ENCODE measurements at places on chromosomes 16 and 17.

DNA sequence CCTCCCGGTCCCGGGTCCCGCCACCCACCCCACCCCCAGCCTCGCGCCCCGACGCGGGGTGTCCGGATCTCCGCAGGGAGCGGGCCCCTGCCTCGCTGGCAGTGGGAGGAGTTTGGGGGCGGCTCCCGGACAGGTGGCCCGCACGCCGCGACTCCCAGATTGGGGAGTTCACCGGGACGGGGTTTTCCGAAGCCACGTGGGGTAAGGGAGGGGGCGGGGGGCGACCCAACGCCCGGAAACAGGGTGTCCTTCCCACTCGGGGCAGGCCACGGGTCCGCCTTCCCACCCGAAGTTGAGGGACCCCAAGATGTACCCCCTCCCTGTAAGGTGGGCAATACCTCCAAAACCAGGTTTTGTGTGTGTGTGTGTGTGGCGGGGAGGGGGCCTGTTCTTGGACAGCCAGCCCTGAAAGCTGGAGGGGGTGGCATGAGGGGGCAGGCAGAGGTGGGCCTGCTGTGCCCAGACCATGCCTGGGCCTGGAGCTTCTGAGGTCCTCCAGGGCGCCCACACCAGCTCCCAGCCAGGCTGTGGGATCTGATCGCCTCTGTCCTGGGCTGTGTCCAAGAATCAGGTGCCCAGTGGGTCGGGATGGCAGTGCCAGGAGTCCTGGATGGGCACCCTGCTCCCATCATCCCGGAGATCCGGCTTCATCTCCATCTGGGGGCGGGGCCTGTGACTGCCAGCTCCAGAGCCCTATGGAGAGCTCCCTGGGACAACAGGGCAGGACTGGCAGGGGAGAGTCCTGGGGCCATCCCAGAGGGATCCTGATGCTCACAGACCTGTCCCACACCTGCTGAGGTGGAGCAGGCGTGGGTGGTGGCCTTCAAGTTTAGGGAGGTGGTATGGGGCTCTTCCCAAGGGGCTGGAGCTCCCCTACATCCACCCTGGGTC, 767 bp downstream of the SYNGR2 start:
- no peak for DNase-seq

- DNase-seq = no peak
Measured at GRCh38 chr16:50326835-50327465, 41.8 kb downstream of the BRD7 start.

DNA sequence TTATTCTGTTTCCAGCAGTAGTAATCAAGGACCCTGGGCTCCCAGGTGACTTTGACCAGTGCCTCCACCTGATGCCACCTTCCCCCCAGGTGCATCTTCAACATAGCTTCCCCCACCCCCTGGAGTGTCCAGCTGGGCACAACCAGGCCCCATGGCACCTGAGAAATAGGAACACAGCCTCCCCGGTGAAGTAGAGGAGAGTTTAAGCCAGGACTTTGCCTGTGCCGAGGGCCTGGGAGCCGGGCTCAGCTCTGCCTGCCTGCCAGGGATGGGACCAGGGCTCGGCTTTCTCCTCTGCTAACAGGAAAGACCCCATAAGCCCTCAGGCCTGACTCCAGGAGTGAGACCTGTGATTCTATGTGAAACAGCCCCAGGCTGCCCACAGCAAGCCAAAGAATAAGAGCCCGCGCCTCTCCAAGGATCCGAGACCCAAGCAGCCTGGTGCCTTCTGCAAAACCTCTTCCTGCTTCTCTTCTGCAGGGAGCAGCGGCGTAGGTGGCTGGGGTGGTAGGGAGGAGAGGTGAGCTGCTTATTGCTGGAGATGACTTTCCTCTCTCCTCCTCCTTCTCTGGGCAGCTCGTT, 16.4 kb upstream of the RBFOX3 start:
- DNase-seq = no peak

GRCh38 chr16:19555938-19556771, 652 bp downstream of the VPS35L start:
- DNase-seq = peak; percentile 3

DNA sequence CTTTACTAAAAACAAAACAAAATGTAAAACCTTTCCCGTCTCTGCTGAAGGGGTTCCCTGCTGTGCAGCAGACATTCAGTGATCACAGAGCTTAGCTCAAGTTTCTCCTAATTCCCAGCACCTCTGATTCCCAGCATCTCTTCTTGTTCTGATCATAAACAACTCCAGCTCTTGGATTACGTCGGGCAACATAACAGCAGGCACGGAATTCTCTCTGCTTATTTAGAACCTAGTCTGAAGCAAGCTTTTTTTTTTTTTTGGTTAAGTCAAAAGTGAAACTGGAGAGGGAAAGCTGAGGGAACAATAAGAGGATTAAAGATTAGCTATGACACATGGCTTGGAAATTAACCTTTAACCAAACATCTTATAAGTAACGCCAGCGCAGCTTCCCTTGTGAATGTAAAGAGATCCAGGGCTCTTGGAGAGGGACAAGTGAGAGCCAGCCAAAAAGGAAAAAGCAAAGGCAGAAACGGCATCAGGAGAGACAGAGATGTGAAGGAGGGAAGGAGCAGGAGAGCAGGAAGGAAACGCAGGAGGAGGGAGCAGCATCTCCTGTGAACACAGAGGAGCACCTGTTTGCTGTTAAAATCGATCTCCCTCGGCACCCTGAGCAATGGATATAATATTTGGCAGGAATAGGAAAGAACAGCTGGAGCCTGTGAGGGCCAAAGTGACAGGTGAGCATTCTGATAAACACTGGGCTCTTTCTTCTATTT, at the start of gene BCO1:
Gene BCO1 (plus strand): TSS at position 394 of the 716 bp plus-strand sequence. CDS start 220 bp downstream, at position 614.
- peak; percentile 67 for DNase-seq

DNA sequence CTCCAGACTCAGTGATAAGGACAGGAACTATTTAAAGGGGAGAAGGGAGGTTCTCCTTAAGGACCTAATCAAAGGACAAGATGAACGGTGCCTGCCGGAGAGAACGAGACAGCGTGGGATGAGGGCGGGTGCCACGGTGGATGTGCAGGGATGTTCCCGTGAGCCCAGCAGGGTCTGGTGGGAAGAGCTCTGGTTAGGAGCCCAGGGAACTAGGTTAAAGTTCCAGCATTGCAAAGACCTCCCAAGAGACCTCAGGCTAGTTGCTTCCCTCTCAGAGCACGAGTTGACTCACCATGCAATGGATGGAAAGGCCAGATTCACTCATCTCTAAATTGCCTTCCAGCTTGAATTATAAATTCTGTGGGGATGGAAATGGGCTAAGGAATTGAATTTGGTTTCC, 14.7 kb downstream of the CCR7 start:
- no peak for DNase-seq

- no peak for DNase-seq
Measured at GRCh38 chr16:86964796-86965241, 352.4 kb downstream of the C16orf95 start.

- DNase-seq = no peak
Measured at GRCh38 chr17:49798182-49798581, 9.7 kb downstream of the KAT7 start.

GRCh38 chr16:77433146-77433545, 1.7 kb downstream of the ADAMTS18 start:
- DNase-seq = no peak

GRCh38 chr16:66188917-66189725, 177.4 kb upstream of the CDH5 start:
- no peak for DNase-seq

- no peak for DNase-seq
Measured at GRCh38 chr17:10063730-10064241, 134.6 kb downstream of the GAS7 start.

DNA sequence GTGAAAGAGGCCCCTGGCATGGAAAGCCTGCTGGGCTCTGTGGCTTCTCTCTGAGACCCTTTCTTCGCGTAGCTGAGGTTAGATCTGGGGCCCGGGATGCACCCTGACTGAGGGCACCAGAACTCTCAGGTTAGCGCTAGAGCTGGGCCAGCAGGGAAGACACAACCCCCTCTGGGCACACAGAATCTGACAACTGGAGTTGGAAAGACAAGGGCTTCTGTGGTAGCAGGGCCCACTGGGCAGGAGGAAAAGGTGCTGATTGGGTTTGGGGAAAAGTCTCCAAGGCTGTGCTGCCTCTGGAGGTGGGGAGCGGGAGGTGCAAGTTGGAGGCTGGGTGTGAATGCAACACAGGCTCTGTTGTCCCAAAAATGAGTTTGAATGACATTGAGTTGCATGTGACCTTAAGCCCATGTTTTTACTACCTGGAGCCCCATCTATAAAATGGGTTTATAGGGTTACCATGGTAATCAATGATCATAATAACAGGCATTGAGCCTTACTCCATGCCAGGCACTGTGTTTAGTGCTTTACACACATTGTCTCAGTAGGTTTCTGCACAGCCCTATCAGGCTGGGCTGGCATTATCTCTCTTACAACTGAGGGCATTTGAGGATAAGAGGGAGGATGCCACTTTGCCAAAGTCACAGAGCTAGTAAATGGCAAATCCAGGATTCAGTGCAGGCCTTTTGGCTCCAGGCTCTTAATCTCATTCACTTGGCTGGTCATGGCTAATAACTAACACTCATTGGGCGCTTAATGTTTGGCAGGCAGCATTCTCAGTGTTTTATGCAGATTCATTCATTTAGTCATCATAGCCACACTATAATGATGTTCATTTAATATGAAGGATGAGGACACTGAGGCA, 9.5 kb upstream of the IGFBP4 start:
- DNase-seq = no peak

DNA sequence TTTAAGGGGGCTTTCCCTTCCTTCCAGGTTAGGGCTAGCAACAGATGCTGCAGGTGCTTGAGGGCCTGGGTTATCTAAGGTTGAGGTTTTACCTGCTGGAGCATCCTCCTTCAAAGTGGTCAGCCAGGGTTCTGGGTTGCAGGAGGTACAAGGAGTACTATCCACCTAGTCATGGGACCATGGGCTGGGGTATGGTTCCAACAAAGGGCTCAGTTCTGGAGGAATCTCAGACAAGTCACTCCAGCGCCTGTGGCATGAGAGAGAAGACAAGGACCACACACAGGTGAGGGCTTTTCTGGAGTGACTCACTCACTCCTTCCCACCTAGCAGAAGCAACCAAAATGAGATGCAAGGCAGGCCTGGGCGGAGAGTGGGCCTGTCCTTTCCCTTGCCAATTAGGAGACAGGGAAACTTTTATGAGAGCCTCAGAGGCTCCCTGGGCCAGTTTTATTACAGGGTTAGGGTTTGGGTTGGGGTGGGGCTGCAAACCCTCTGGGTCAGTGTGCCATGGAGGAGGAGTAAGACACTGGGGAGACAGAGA, 2.2 kb downstream of the MYO19 start:
- no peak for DNase-seq

- no peak for DNase-seq
Measured at GRCh38 chr16:74650966-74651567, 15.6 kb downstream of the RFWD3 start.

GRCh38 chr17:68019336-68019674, 16.2 kb upstream of the KPNA2 start:
- no peak for DNase-seq

GRCh38 chr16:81885976-81886586, 107.0 kb downstream of the PLCG2 start:
- no peak for DNase-seq

DNA sequence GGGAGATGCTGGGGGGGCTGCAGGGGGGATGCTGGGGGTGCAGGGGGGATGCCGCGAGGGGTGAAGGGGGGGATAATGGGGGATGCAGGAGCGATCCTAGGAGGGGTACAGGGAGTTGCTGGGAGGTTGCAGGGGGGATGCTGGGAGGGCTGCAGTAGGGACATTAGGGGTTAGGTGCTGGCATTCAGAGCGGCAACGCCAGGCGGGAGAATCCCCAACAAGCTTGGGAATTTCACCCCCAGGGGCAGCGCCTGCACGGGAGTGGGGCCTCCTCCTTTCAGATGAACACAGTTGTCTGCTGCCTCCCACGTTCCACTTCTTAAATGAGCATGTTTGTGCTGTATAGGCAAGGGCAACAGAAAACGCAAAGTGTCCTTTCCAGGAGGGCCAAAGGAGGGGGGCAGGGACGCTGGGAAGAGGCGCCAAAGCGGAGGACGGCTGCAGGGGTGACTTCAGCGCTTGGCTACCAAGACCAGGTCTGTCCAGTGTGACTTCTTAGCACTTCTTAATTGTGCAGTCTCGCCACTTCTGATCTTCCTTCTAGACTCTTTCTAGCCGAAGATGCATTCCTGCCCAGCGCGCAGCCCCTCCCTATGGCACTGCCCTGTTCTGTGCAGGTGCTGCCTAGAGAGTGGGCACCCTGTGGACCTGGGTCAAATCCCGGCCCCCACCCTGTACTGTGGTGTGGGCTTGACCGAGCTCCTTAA, 2.0 kb upstream of the SLC6A4 start:
- no peak for DNase-seq

DNA sequence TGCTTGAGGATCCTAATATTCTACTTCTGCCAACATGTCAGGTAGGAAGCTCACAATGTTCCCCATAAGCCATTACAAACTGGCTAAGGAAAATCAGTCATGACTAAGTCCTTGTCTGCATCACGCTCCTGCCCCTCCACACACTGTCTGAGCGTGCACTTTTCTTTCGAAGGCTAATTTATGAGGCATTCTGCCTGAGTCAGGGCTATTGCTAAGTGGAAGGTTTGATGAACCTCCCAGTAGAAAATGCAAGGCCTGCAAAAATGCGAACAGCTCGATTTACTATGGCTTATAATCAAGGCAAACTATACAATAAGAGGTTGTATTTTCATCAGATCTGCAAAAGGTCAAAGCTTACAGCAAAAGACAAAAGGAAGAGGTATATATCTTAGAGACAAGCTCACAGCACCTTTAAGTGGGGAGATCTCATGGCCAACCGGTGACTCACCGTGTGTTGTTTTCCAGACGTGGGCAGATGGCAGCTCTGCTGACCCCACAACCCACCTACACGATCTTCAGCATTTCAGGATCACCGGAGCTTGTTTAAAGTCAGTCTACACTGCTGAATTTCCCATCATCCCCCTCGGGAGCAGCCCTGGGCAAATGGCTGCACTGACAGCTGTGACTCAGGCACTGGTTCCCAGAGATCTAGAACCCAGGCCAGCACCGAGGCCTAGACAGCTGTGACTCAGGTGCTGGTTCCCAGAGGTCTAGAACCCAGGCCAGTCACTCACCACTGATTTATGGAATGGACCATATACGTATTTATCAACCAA, 26.1 kb downstream of the MEAK7 start:
- DNase-seq = no peak

GRCh38 chr17:40038882-40039513, 15.2 kb downstream of the MED24 start:
- no peak for DNase-seq

DNA sequence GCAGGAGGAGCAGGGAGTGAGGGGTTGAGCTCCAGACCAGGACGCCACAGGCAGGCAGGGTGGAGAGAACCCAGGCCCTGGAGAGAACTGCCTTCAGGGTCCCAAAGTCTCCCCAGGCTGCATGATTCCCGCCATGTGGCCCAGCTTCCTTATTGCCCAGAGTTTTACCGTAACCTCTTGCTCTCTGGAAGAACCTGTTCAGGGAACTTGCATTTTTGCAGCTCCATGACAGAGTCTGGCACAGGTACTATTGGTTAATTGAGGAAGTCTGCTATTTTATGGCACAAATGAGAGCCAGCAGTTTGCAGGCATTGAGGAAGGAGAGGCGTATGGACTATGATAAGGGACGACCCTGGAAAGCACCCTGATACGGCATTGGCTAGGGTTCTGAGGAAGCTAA, 11.6 kb upstream of the NOS2 start:
- no peak for DNase-seq

Measured in DMS 273 treated with DMSO at 0.1 percent for 48 hours (cell line).